ENCODE measurements at places on chromosomes 12 and 14.

- DNase-seq = peak; percentile 54
Observed at GRCh38 chr14:92507174-92507768, 6.3 kb upstream of the RIN3 start.

GRCh38 chr12:39145175-39145999, 240.0 kb upstream of the CPNE8 start:
- DNase-seq = no peak

- no peak for DNase-seq
Observed at GRCh38 chr14:98935921-98936320, 336.1 kb downstream of the BCL11B start.

DNA sequence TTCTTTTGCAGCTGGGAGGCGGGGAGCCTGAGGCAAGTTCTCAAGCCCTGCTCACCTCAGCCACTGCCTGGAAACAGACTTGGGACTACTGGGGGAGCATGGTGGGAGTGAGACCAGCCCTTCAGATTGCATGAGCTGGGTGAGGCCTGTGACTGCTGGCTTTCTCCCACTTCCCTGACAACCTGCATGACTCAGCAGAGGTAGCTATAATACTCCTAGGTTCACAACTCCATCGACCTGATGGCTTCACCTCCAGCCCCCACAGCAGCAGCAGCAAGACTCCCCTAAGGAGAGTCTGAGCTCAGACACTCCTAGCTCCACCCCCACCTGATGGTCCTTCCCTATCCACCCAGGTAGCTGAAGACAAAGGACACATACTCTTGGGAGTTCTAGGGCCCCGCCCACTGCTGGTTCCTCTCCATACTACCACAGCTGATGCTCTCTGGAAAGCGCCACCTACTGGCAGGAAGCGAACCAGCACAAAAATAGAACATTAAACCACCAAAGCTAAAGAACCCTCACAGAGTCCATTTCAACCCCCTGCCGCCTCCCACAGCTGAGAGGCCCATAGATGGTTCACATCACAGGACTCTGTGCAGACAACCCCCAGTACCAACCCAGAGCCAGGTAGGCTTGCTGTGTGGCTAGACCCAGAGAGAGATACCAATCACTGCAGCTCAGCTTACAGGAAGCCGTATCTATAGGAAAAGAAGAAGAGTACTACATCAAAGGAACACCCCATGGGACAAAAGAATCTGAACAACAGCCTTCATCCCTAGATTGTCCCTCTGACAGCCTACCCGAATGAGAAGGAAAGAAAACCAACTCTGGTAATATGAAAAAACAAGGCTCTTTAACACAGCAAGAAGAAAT, 68.7 kb downstream of the RPAP3 start:
- peak; percentile 30 for DNase-seq

DNA sequence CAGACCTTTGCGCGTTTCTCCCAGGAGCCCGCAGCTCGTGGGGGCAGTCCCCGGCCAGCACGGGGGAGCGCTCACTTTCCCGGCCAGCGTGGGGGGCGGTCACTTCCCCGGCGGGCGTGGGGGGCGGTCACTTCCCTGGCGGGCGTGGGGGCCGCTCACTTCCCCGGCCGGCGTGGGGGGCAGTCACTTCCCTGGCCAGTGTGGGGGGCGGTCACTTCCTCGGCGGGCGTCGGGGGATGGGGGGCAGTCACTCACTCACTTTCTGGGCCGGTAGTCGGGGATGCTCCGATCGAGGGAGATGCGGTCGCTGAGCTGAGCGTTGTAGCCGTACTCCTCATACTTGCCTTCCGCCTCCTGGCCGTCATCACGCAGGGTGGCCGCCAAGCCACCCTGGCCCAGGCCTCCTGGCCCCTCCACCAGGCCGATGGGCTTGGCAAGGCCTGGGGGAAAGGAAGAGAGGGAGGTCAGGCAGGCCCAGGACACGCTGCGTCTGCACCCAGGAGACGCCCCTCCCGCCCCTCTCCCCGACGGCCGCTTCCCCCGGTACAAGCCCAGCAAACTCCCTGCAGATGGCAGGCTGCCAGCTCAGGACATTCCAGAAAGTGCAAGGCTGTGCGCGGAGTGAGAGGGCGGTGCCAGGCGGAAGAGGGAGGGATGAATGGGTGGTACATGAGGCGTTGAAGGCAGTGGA, 43.3 kb downstream of the GALNT9 start:
- DNase-seq = peak; percentile 77

DNA sequence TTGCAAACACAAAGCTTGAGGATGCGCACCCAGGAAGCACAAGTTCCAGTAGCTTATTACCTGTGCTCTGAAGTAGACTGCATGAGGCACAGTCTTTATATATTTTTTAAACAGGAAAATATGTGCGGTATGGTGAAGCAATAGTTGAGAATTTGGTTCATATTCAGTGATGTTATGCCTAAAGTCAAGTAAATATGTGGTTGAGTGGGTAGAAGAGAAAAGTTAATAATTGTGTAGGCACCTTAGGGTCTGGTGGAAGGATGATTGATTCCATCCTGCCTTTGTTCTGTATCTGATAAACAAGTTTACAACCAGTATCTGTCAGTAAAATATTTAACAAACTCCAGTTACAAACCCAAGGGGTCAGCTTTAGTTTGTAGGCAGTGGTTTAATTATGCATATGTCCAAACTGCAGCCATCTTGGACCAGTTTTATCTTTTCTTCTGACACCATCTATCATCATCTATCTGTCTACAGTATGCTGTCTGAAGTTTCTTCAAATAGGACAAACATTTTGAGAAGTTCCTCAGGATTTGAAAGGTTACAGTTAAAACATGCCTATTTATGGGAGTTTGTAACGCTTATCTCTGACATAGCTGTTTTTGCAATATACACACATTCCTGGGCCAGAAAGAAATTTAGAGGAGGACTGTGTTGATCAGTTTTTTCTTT, 10.8 kb downstream of the SINHCAF start:
- DNase-seq = no peak

DNA sequence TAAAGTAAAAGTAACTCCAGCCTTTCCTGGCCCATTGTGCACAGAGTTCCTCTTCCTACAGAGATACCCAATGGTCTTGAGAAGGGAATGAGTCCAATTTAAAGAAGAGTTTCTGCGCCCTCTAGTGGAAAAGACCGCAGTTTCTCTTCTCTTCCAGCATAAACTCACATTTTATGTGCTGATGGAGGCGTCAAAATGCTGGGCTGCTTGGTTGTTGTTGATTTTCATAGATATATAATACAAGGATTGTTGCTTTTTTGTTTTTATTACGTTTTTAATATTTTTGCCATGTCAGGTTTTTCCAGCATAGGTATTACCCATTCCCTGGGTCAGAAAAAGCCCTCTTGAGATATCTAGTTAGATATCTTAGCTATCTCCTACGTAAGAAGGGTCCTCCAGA, 356.9 kb upstream of the STXBP6 start:
- DNase-seq = peak; percentile 40

DNA sequence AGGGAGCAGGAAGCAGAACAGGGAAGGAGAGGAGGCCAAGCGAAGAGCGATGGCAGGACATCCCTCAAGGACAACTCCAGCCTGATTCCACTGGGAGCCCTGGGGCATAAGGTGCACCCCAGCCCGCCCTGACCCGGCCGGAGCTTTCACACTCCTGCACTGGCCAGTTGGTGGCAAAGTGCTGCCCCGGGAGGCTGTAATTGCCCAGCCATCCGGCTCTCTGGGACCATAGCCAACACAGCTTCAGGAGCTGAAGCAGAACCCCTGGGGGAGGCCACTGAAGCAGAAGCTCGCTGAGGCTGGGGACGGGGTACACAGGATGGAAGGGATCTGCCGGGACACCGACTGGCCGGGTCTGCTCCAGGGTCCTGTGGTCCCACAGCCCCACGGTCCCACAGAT, 41.9 kb upstream of the BEGAIN start:
- no peak for DNase-seq

DNA sequence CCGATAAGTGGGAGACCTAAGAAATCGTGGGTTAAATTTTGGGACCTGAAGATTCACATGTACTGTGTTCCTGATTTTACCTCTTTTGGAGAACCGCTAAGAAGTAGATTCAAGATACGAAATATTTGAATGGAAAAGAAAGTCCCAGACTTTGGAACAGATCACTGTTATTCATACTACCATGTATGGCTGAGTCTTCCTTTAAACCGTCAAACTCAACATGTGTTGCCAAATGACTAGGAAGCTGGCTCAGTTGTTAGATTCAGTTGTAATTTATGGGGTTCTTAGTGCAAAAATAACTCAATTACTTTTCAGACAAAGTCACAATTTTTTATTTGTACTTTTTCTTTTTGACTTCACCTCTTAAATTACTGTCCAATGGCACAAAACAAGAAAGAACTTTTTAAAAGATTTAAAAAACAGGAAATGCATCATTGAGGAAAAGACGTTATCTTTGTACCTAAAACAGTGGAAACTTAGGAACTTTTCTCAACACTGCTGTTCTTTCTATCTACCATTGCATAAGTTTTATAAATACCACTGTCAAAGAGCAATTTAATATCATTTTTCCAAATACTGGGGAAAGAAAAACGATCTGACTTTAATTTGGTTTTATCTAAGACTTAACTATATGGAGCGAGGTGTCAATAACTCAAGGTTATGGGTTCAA, 15.7 kb downstream of the RERG start:
- DNase-seq = no peak

GRCh38 chr12:89323568-89324218, 28.6 kb downstream of the DUSP6 start:
- DNase-seq = no peak

DNA sequence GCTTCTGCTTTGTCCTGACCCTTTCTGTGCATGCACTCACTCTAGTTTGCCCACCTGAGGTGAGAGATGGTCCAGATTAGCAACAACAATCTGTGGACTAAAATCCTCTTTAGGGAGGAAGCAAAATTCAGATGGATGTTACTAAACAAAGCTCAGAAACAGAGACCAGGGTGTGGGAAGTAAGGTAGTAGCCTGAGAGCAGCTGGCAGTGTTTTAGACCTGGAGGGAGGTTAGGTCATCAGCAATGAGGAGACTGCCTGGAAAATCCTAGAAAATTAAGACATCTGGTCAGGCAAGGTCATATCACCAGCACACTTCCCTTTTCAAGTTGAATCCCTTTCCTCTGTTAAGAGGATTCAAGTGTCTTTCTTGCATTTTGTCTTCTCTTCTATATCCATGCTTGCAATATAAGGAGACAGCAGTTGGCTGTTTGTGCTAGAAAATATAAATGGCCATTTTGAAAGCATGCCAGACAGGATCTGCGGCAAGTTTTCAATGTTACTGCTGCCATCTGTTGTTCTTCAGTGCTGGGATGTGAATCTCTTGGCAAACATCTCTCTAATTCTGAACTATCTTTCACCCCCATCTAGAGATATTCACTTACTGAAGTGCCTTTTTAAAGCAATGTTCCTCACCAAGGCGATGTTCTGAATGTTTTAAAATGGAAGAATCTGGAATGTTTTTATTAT, 266.4 kb downstream of the NAV3 start:
- no peak for DNase-seq

- DNase-seq = no peak
Observed at GRCh38 chr12:127957001-127957660, 309.8 kb upstream of the TMEM132C start.

GRCh38 chr12:91562476-91562875, 379.9 kb upstream of the DCN start:
- DNase-seq = no peak

GRCh38 chr12:45234139-45234865, 18.4 kb downstream of the ANO6 start:
- DNase-seq = peak; percentile 89

- DNase-seq = no peak
Observed at GRCh38 chr12:113242026-113242418, 20.8 kb downstream of the TPCN1 start.

- no peak for DNase-seq
Observed at GRCh38 chr12:12333407-12334366, 16.4 kb downstream of the MANSC1 start.

- no peak for DNase-seq
Observed at GRCh38 chr14:83632375-83632774, 1897.6 kb upstream of the FLRT2 start.

- DNase-seq = no peak
Observed at GRCh38 chr14:35992816-35993683, 166.9 kb downstream of the BRMS1L start.

DNA sequence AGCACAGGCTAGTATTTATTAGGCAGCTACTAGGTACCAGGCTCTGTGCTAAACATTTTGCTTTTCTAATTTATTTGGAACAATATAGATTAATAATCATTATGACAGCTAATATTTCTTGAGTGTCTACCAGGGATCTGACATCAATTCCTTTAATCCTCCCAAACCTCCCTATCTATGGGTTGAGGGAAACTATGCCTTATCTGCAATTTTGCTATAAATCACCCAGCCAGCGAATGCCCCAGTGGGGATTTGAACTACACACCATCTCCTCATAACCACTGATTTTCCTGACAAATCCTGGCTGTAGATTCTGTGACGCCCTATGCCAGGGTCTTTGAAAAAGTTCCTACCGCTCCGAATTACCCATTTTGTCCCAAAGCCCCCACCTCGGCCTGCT, 21.4 kb upstream of the PLEKHG3 start:
- DNase-seq = no peak

DNA sequence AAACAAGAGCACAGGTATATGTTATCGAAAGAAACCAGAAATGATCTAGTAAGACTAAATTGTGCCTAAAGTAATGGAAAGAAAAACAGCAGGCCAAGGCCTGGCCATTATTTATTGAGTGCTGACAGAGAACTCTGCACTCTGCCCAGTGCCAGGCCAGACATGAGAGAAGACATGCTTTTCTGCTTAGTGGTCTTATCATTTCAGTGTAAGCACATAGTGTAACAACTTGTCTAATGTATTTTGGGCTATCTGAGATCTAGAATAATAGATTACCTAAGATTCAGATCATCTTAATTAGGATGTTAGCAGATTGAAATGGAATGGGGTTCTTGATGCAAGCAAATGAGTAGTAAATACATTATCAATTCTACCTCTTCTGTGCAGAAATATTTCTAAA, 278.3 kb downstream of the AKAP6 start:
- DNase-seq = no peak

DNA sequence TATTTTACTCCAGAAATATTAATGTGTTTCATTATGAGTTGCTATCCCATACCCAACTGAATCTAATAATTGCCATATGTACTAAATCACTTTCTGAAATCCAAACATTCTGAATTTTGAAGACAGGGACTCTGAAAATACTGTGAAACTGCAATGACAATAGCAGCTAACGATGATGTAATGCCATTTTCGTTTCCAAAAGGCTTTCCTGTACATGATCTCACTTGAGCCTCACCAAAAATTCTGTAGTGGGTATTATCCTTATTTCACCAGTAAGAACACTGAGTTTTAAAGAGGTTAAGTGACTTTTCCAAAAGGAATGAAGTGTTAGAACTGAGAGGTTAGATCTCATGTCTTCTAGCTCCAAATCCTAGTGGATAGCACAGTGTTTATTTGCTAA, 133.3 kb downstream of the FLRT2 start:
- no peak for DNase-seq

- DNase-seq = no peak
Observed at GRCh38 chr12:132625731-132626430, 7.3 kb downstream of the P2RX2 start.
